ENCODE measurements at places on chromosomes 13 and 19.

GRCh38 chr13:29767006-29767405 is 83.4 kb downstream of the UBL3 start:
- no peak for DNase-seq

GRCh38 chr19:2014731-2015607 is 545 bp downstream of the BTBD2 start:
- DNase-seq: no peak

DNA sequence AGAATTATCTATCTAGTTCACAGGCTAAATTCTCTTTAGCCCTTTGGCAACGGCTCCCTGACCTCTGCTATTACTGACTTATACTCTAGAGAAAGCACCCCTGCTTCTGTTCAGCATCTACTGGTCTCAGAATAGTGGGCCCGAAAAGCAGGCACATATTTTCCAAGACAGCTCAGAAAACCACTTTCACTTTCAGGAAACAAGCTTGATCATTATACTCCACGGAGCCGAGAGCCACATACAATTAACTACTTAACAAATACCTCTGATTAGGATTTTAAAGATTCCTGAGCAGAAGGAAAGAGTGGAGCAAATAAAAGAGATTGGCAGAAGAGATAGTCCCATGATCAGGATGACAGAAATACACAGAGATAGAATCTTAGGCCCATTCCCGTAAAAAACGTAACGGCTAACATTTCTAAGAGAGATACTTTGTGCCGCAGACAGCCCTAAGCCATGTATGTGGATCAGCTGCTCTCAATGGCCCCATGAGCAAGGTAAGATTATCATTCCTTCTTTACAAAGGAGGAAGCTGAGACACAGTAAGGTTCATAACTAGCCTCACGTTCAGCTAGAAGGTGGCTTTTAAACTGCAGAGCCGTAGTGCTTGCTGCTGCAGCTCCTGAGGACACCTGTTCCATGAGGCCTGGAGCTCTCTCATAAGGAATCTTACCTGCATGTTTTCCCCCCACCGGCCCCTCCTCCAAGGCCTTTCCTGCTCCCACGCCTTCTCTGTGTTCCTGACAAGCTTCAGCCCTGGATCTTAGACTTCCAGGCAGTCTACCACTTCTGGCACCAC is 227.2 kb downstream of the FOXO1 start:
- no peak for DNase-seq

DNA sequence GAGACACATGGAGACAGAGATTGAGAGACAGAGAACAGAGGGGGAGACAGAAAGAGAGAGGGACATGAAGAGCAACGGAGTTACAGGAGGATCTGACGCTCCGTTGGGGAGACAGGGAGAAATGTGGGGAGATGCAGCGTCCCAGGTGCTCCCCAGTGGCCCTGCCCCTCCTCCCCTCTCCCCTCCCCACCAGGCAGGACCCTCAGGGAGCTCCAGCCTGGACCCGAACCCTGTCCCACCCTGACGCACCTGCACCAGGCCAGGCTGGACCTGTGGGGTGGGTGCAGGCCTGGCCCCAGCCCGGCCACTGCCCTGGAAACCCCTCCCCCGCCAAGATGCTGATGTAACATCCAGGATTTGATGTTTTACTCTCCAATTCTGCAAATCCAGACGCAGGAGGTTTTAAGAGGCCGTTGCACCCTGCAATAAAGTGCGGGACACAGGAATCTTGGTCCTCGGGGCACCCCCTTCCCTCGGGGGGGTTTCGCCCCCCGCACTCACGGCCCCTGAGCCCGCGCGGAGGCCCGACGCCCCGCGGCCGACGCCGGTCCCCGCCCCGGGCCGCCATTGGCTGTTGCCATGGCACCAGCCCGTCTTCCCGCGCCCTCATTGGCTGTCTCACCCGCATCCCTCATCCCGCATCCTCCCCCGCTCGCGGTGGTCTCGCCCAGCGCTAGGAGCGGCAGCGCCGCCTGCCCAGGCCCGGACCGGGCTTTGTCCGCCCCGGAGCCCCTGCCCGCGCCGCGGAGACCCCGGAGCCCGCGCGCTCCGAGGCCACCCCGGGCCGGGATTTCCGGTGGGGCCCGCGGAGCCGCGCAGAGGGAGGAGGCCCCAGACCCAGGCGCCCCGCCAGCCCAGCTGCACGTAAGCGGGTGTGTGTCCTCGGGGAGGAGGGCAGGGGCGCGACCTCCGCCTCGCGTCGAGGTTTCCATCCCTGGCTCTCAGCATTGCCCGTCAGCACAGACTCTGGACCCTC is at the start of gene APC2:
APC2 (plus strand) TSS at position 655 of the 976 bp plus-strand sequence. CDS start 2,881 bp downstream, outside the sequence.
- DNase-seq: peak; percentile 89

- no peak for DNase-seq
These were observed 39.4 kb downstream of the CELF5 start for GRCh38 chr19:3263866-3264265.

DNA sequence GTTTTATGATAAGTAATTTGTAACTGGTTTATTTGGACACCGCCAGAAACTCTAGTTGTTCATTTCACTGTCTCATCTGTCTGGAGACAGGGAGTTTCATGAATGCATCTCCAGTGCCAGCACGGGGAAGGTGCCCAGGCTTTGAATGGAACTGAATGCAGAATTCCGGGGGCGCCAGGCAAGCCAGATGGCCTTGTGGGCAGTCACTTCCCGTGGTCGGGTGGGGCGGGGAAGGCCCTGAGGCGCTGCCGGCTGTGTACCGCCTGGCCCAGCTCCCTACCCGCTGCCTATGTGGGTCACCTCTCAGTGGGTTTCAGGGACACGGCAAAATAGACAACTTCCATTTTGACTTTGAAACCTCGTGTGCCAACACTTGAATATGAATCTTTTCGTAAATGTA is 28.8 kb upstream of the MCF2L start:
- DNase-seq: no peak

DNA sequence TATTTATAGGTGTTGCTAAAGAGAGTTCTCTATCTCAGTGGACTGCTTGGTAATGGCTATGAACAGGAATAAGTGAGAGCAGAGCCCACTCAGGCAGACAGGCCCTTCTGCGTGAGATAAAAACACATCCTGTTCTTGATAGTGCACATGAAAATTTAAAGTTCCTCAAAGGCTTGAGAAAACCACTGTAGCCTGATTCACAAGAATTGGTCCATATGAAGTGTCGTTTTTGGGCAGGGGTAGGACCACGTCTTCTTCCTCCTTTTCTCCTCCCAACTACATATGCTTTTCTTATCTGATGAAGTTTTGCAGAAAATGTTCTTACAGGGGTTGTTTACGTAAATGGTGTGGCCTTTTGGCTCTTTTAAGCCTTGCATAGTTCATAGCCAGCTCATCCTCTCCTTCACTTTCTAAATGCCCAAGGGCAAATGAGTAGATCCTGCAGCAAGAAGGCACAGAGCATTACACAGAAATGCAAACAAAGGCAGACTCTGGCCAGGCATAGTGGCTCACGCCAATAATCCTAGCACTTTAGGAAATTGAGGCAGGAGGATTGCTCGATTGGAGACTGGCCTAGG is 53.8 kb downstream of the RNF6 start:
- no peak for DNase-seq

GRCh38 chr13:73809561-73809960 is 324.6 kb downstream of the KLF12 start:
- no peak for DNase-seq

DNA sequence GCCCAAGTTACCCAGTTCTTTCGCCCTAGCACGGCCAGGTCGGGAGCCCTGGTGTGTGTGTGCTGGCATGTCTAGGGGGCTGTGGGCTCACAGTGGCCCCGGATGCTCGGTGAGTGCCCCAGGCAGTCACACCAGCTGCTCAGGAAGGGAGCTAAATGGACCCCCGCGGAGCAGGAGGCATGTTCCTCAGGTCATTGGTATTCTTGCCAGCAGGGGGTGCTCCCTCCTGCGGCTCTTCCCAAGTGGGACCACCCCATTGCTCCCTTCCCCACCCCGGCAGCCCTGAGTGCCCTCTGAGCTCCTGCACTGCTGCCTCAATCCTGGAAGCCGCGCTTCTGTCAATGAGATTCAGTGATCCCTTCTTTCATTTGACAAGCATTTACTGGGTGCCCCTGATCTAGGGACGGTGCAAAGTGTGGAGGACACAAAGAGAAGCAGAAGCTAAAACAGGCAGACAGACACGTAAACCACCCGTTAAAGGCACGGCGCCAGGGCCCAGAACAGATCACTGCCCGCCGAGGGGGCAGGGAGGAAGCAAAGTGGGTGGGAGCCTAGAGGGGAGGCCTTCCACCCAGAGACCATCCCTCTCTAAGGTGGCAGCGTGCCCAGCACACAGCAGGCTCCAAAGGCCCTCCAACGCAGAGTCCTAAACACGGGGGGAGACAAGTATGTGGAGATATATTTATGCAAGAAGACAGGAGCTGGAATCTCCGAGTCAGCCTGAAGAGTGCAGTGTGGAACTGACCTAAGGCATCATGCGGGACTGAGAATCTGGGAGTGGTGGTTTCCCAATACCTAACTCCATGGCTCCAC is 5.2 kb upstream of the ADPRHL1 start:
- DNase-seq: no peak

DNA sequence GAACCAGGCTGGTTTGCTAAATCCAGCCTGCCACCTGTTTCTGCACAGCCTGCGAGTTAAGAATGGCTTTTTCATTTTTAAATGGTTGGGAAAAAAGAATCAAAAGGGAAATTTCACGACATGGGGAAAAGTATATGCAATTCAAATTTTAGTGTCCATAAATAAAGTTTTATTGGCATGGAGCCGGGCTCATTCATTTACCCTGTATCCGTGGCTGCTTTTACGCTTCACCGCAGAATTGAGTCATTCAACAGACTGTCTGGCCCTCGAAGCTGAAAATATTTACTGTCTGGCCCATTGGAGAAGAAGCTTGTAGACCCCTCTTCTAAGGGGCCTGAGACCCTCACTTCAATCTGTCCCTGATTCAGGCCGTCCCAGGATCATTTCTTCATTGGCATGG is 26.1 kb downstream of the IER2 start:
- no peak for DNase-seq

GRCh38 chr19:34468409-34468808 is 13.1 kb upstream of the WTIP start:
- no peak for DNase-seq

GRCh38 chr19:35938282-35939224 is 2.4 kb downstream of the LRFN3 start:
- DNase-seq: no peak

DNA sequence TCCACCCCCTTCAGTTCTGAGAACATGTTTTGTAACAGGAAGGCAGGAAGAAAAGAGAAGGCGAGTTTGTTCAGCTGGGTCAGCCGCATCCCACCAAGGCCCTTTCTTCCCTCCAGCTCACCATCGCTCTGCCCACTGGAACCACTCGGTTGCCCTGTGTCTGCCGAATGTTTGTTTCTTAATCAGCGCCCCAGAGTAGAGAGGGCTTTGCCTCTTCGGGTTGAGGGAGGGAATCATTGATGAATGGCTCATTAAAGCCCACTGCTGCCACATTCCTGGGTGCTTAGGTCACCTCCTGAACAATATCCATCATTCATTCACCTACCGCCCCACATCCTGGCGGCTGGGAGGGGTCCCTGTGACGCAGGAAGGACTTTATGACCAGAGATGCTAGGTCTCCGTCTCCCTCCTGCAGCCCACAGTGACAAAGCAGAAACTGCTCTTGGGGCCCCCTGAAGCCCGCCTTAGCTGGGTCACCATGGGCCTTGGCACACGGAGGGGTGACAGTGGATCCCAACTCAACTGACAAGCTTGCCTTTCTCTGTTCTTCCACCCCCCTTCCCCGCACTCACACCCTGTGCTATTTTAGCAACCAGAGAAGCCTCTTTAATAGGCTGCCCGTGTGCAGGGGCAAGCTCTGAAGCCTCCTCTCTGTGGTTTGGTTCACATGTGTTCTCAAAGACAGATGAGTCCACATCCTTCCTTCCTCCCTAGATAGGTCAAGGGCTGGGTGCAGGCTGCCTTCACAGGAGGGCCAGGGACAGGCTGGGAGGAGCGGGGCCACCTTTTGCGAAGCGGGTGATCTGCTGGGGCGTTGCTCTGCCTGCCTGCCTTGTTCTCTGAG is 46.2 kb downstream of the ACTN4 start:
- DNase-seq: no peak

DNA sequence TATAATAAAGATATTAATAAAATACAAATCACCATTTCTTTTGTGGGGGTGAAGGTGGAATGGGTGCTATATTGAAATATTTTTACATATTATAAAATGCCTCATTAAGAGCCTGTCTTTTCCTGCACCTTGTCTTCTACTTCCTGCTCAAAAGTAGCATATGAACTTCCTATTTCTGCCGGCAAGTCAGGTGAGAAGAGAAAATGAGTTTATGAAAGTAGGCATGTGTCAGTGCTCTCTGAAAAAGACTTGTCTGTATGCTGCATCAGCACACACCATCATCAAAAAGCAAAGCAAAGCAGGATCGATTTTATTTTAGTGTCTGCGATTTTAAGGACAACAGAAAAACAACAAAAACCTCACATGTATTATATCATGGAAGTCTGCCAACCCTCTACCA is 114.2 kb downstream of the RAP2A start:
- DNase-seq: no peak

- no peak for DNase-seq
These were observed 18.5 kb upstream of the ATP11A start for GRCh38 chr13:112671359-112671758.

GRCh38 chr13:46106839-46107371 is 2.1 kb upstream of the CPB2 start:
- DNase-seq: no peak
